Stomach (tissue), 19 donors: ENCODE measurements at places on chromosomes 4 and X. TPM values are rescaled to one million over a fixed set of nuclear protein-coding genes. Genes with fewer than 3 reads are reported as not detected.
A peak's percentile ranks its signal among the peaks of the same experiment; 100 is the strongest.

PAGE2B gene
- total RNA-seq: not detected

POLN gene
- total RNA-seq: not detected

STPG2 gene
- total RNA-seq: 0.89 TPM

FAM9C gene
- total RNA-seq: not detected

MCF2 gene
- total RNA-seq: not detected

TXK gene
- total RNA-seq: not detected

SERTM2 gene
- total RNA-seq: 0.73 TPM

- DNase-seq: no peak
- H3K27ac ChIP-seq: peak overlapping the region; percentile 96
- H3K36me3 ChIP-seq: no peaks in the 10 kb centered on the region
- H3K4me1 ChIP-seq: peaks cover 46% of the 10 kb centered on the region
These were observed 1.5 kb downstream of the CLCN3 start for GRCh38 chr4:169621731-169622492.

- H3K36me3 ChIP-seq: no peaks in the 10 kb centered on the region
- no peak for DNase-seq
These were observed 152.7 kb upstream of the AADAT start for GRCh38 chr4:170242471-170242870.

DNA sequence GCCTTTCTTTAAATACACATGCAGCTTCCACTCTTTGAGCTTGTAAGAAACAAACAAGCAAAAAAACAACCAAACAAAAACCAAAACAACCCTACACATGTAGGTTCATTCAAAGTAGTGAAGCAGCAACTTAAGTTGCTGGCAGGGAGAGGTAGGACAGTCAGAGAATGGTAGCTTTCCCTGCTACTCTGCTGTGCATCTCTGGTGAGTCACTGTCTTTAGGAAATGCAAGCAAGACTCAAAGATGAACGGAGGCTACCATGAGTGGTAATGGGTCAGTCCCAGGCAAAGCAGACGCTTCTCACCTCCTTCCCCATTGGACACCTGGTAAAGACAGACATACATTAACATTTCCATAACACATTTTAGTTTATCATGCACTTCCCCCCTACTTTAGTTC lies 43.2 kb downstream of the PGRMC2 start:
- DNase-seq: no peak
- no peak overlapping the region for H3K27ac ChIP-seq
- no peak overlapping the region for H3K4me3 ChIP-seq
- no peaks in the 10 kb centered on the region for H3K27me3 ChIP-seq
- no peaks in the 10 kb centered on the region for H3K4me1 ChIP-seq

GRCh38 chrX:110407910-110408545 lies 49.4 kb downstream of the RTL9 start:
- no peak for DNase-seq
- H3K4me1 ChIP-seq: no peaks in the 10 kb centered on the region
- H3K4me3 ChIP-seq: no peak overlapping the region
- H3K36me3 ChIP-seq: no peaks in the 10 kb centered on the region
- no peak overlapping the region for H3K27ac ChIP-seq

GRCh38 chr4:110107866-110108265 lies 90.5 kb downstream of the ELOVL6 start:
- DNase-seq: no peak
- no peak overlapping the region for H3K4me3 ChIP-seq
- no peaks in the 10 kb centered on the region for H3K27me3 ChIP-seq
- H3K4me1 ChIP-seq: peaks cover 19% of the 10 kb centered on the region

GRCh38 chrX:24113181-24113580 lies 36.3 kb upstream of the ZFX start:
- H3K4me1 ChIP-seq: no peaks in the 10 kb centered on the region
- H3K27me3 ChIP-seq: no peaks in the 10 kb centered on the region
- DNase-seq: no peak

- no peak for DNase-seq
- H3K27ac ChIP-seq: no peak overlapping the region
- no peaks in the 10 kb centered on the region for H3K4me1 ChIP-seq
- no peaks in the 10 kb centered on the region for H3K36me3 ChIP-seq
- no peaks in the 10 kb centered on the region for H3K27me3 ChIP-seq
These were observed 33.9 kb downstream of the FBXW7 start for GRCh38 chr4:152501846-152502536.
